ENCODE measurements at places on chromosomes 16 and 17. TPM values are rescaled to one million over a fixed set of nuclear protein-coding genes. Genes with fewer than 3 reads are reported as not detected.

OR2C1 gene
- total RNA-seq = 0.30 TPM

TBC1D3G gene
- not detected for total RNA-seq

ABI3 gene
- 1.5 TPM for total RNA-seq

KRT15 gene
- total RNA-seq = 348 TPM

CHST4 gene
- not detected for total RNA-seq

GRCh38 chr17:72421128-72422092 lies 300.6 kb downstream of the SOX9 start:
- no peak for DNase-seq

DNA sequence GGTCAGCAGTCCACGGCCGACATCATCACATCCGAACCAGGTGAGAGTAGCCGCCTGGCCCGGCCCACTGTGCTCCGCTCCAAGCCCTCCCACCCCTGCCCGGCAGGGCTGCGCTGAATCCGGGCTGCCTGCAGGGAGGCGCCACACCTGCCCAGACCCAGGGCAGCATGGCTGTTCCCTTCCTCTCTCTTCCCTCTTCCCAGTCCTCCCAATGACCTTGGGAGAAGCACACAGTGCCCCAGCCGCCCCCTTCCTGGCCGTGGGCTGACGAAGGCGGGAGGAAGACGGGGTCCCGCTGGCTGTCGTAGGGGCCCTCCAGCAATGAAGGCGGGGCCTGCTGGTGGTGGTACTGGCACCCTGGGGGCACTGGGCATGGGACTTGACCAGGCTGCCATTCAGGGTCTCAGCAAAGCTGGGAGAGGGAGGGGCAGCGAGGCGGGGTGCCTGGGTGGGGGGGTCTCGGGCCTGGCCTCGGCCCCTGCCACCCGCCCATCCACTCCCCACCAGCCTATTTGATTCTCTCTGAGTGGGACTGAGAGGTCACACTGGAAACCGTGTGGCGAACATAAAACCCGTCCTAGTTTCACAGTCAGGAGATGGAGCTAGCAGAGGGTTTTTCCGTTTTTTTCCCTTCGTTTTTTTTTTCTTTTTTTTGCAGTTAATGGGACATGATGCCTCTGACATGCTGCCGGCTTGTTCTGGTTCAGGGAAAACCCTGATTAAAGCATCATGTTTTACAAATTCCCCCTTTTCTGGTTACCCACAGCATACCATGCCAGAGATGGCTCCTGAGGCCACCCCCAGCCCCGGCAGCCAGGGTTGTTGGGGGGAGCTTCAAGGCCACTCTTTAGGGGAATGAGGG lies 50.6 kb downstream of the BAHCC1 start:
- no peak for DNase-seq

- DNase-seq = no peak
Measured at GRCh38 chr17:68501074-68501473, 11.2 kb upstream of the PRKAR1A start.
